Choroid plexus epithelial cell (primary cell): ENCODE measurements at places on chromosomes 2 and 18.

- DNase-seq = no peak
Observed at GRCh38 chr2:147019311-147019710, 825.5 kb upstream of the ACVR2A start.

GRCh38 chr2:42334220-42334619, 26.8 kb downstream of the COX7A2L start:
- DNase-seq = no peak

DNA sequence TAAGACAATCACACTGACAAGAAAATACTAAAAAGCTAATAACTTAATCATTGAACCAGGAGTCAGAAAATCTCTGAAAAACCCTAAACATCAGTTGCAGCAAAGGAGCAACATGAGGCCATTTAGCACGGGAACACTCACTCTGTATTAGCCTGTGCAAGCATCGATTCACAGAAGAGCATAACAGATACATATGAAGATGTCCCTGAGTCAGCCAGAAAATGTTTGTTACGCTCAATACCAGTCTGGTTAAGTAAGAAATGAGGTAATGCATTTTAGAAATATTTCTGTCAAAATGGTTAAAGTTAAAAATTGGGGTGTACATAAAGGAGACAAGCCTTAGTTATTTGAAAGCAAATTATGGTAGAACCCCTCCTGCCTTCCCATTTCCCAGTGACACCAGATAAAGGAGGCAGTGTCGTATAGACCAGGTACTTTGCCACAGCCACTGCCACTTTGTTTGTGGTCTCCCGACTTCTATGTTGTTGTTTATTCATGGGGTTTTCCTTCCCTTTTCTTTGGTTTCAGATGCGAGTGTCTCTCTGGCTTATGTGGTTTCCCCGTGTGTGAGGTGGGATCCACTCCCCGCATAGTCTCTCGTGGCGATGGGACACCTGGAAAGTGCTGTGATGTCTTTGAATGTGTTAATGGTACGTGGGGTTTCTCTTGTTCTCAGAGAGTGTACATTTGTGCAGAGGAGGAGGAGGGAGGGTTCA, 108.6 kb downstream of the CRIM1 start:
- DNase-seq = peak; percentile 68

GRCh38 chr18:79692886-79693285, 13.3 kb downstream of the CTDP1 start:
- DNase-seq = no peak

- no peak for DNase-seq
Observed at GRCh38 chr2:67548317-67549201, 151.4 kb downstream of the ETAA1 start.

DNA sequence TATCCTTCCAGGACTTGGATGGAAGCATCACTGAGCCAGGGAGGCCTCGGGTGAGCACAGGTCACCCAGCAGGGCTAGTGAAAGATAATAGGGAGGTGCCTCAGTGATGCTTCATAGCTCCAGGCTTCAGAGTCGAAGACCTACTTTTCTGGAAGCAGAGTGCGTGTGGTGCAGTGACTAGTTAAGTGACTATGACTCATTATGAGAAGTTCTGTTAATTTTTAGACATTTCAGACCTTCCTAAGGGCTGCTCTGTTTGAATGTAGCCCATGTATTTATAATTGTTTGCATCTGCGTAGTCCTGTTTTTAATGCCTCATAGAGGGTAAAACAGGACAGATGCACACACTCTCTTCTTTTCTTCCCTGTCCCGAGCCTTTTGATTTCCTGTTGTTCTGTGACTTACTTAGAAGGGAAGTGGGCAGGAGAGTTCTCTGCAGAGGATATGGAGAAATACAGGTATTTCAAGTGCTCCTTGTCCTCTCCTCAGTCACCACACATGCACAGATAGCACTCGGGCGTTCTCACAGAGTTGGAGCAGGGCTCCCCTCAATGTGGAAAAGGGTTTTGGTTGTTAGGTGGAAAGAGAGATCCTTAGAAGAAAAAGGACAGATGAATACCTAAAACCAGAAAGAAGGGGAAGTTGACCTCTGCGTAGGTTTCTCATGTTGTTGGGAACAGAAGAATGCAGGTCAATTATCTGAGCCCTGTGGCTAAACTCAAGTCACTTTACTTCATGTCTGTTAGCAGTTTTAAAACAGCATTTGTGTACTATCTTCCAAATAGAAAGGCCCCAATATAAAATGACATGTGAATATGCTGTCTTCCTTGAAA, 34.7 kb downstream of the RALB start:
- peak; percentile 72 for DNase-seq

- no peak for DNase-seq
Observed at GRCh38 chr18:49875783-49876182, 62.5 kb upstream of the ACAA2 start.

DNA sequence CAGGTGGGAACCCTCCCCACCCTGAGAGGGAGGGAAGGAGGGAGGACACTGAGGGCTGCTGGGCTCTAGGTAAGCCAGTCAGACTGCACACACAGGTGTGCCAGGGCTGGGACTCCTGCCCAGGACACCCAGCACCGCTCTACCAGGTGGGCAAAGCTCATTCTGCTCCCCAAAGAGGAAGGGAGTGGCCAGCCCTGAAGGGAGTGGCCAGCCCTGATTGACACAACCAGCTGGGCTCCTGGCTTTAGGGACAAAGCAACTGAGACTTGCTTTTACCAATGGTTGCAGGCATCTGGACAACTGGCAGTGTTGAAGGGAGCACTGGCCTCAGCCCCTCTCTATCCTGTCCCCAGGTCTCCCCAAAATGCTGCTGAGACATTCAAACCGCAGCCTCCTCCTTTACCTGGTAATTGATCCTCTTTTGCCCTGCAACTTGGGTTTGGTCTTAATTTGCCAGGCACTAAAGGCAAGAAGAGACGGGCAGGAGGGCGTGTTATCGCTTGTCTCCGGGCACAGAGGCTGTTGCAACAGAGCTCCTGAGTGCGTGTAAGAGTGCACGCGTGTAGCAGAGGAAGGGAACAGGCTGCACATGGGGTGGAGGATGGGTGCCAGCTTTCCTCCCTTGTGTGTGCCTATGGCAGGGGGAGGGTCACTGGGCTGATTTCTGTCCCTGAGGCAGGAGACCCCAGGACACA, 14.5 kb upstream of the FOSL2 start:
- no peak for DNase-seq

DNA sequence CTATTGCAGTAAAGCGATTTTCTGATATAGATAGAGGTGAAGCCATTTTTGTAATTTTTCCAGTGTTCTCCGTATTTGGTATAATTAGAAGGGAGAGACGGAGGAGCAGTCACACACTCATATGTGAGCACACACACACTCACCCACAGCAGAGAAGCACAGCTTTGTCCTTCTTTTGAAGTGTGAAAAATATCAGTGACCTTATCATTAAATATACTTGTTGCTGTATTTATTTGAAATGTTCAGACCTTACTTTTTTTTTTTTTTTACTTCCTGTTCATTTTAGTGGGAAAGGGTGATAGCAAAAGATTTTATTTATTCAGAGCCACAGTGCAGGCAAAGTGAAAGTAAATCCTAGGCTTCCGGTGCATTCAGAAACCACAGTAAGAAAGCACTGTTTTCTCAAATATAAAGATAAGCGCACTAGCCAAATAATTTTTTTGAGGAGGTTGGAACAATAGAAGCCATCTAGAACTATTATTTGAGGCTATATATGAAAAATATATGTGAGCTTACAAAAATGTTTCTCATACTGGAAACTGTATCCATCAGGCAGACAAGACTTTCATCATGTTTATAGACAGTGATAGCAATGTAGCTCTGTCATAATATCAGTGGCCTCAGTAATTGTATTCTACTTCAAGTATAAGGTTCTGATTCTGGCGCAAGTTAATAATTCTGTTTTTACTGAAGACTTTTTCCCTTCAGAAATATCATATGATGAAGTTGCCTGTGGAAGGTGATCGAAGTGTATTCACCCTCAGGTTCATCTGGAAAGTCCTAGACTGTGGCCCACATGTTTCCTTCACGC, 37.2 kb downstream of the TSHZ1 start:
- DNase-seq = peak; percentile 76

DNA sequence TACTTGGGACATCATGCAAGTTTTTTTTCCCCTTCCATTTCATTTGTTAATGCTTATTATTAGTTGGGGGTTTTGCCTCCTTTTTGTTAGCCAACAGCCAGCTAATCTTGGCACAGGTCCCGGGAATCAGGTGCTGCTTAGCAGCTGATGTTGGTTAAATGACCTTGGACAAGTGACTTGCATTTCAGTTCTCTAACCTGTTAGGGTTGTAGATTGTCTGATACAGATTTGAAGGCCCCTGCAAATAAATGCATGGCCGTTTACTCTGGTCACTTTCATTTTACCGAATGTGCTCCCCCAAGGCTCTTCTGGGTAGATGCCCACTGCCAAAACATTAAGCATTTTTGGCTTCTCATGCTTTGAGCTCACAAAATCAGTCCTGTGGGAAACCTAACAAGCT, 120.9 kb downstream of the SPTBN1 start:
- no peak for DNase-seq

GRCh38 chr18:35736696-35737095, 155.2 kb downstream of the GALNT1 start:
- DNase-seq = no peak

DNA sequence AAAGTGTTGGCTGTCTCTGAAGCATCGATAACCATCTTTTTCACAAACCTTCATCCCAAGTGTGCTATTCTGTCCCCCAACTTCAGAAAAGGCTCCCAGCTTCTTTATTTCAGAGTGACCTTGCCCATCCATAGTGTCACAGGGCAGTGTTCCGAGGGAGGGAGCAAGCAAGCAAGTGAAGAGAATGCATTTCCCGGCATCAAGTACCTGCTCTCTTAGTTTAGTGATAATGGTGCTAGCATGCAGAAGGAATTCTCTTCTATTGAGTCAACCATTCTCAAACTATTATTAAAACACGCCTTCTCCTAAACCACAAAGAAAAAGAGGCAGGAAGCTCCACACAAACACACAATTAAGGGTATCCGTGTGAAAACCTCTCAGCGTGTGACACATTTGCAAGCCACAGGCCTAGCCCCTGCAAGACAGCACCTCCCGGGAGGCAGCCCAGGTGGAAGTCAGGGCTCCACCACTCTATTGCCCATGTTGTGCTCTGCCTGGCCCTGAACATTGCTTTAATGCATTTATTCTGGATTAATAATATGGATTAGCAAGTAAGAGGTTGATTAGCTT, 504.9 kb downstream of the GALR1 start:
- no peak for DNase-seq

DNA sequence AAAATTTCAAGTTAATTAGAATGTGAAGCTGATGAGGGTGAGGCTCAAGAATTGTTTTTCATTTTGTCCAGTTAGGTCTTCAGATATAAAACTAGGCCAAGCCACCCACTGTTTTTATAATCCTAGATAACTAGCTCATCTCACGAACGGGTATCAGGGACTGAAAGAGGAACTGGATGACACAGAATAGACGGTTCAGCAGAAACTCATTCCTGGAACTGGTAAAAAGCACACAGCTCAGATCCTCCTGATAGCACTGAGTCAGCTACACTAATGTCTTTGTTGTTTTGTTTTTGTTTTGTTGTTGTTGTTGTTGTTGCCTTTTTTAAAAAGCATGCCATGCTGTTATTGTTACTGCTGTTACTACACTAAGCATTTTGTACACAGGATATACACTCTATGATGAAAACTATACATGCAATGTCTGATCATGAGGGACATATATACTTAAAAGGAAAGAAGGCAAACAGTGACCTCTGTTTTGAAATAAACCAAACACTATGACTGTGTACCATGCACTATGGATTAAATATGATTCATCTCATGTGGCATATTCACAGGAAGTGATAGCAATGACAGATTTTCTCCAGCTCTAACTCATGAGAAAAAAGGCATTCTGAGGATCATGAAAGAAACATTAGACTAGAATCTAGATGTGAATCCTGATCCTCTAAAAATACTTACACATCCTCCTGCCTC, 437.6 kb downstream of the NCKAP5 start:
- DNase-seq = no peak

- DNase-seq = peak; percentile 20
Observed at GRCh38 chr2:100397118-100397860, 20.2 kb downstream of the CHST10 start.

- no peak for DNase-seq
Observed at GRCh38 chr18:13610555-13611141, 115.7 kb downstream of the FAM210A start.

DNA sequence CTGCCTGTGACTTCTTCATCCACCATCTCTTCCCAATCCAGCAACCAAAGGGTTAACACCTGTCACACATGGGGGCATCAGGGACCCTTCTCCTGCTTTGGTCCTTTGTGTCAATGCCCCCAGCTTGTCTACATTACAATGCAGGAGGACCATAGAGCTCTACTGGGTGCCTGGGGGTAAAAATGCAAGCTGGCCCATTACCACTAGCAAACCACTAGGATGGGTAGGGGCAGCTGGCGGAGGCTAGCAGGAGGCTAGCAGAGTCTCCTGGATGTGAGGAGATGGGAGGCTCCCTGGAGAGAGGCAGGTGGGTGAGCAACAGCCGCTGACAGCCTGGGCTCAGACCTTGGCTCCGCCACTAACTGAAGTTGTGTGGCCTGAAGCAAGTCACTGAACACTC, 153.4 kb upstream of the SKOR2 start:
- no peak for DNase-seq

- no peak for DNase-seq
Observed at GRCh38 chr2:181125359-181125758, 145.0 kb downstream of the UBE2E3 start.

DNA sequence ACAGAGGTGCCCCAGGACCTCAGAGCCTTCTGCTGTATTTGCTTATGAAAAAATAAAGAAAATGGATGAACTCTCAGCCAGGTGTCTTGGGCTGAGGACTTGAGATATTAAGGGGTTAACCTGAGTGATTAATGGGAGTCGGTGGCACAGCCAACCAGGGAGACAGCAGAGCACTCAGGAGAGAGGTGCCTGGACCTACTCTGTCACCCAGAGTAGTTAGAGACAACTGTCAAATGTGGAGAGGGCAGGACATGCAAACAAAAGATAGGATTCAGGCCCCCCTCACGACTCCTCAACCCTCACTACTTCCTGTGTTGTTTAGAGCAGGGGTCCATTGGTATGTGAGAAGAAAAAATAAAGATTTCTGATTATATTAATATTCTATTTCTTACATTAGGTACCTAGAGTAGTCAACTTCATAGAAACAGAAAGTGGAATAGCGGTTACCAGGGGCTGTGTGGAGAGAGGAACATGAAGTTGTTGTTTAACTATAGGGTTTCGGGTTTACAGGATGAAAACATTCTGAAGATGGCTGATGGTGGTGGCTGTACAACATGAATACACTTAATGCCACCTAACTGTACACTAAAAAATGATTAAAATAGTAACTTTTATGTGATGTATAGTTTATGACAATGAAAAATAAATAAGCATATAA, 28.6 kb upstream of the CETN1 start:
- DNase-seq = no peak

GRCh38 chr2:69580486-69580885, 63.1 kb downstream of the AAK1 start:
- DNase-seq = no peak

GRCh38 chr18:25443776-25444175, 91.8 kb upstream of the ZNF521 start:
- no peak for DNase-seq

- no peak for DNase-seq
Observed at GRCh38 chr2:170436077-170436943, 258.4 kb downstream of the MYO3B start.

GRCh38 chr2:3986063-3986462, 282.7 kb downstream of the DCDC2C start:
- DNase-seq = no peak

- no peak for DNase-seq
Observed at GRCh38 chr2:53629001-53629400, 138.6 kb upstream of the CHAC2 start.

- DNase-seq = no peak
Observed at GRCh38 chr18:9239720-9240119, 94.9 kb upstream of the TWSG1 start.
